Activated CD4-positive, alpha-beta T cell treated with anti-CD3 and anti-CD28 coated beads, Interleukin-2, amount 50 U/mL, for 16 hours (primary cell): ENCODE measurements at places on chromosomes 13 and 19.

GRCh38 chr13:19060311-19061002, 121.2 kb downstream of the TUBA3C start:
- DNase-seq, result no peak

GRCh38 chr13:76730220-76730619, 156.0 kb downstream of the KCTD12 start:
- DNase-seq, result no peak

- no peak for DNase-seq
Observed at GRCh38 chr13:41827507-41828213, 133.2 kb downstream of the VWA8 start.

DNA sequence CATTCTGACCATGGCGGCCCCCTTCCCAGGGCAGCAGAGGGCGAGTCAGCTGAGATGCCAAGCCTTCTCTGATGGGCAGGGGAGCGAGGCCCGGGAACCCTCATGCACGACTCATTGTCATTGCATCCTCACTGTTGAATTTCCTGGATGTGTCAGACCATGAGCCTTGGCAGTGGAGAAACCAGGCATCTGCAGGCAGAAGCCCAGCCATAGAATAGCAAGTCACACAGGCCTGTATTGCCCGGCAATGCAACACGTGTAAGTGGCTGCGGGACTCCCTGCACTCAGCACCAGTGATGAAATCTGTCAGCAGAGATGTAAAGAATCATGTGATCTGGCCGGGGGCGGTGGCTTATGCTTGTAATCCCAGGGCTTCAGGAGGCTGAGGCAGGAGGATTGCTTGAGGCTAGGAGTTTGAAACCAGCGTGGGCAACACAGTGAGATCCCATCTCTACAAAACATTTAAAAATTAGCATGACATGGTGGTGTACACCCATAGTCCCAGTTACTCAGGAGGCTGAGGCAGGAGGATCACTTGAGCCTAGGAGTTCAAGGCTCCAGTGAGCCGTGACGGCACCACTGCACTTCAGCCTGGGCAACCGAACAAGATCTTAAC, 199.7 kb downstream of the KATNAL1 start:
- no peak for DNase-seq

GRCh38 chr19:2015608-2015950, at the start of gene BTBD2:
Gene BTBD2 (minus strand): TSS chr19:2015714. CDS start chr19:2015703, 11 bp downstream.
- DNase-seq, result peak; percentile 67

GRCh38 chr19:12052497-12053169, at the start of gene ZNF878:
Gene ZNF878 (minus strand): TSS chr19:12052961. CDS start chr19:12052801, 160 bp downstream.
- DNase-seq, result peak; percentile 45

- no peak for DNase-seq
Observed at GRCh38 chr13:99378985-99379733, 72.0 kb upstream of the GPR183 start.

DNA sequence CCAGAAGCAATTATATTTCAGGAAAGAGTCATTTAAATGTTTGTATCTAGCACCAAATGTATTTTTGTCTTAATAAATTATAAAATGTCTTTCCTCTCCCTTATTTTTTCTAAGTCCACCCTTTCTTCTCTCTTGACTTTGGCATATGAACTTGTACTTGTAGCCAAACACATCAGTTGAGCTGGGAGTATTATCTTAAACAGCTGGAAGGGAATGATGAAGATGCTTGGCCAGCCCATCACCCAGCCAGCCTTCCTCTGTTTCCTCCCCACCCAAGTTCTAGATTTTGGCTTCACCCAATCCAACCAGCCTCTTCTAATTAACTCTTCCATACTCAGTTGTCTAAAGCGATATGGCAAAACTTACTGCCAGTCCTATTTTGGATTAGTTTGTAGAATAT, 272.5 kb downstream of the ENOX1 start:
- no peak for DNase-seq

GRCh38 chr19:31112158-31112557, 237.1 kb downstream of the TSHZ3 start:
- no peak for DNase-seq

DNA sequence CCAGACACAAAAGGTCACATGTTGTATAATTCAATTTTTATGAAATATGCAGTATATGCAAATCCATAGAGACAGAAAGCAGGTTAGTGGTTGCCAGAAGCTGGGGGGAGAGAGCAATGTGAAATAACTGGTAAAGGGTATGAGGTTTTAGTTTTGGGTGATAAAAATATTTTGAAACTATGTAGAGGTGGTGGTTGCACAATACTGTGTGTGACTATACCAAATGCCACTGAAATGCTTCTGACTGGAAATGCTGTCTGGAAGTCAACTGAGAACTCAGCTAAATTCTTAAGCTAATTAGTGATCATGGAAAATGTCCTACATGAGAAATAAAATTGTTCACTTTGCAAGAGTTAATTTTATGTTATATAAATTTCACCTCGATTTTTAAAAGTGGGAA, 65.3 kb upstream of the RXFP2 start:
- no peak for DNase-seq

DNA sequence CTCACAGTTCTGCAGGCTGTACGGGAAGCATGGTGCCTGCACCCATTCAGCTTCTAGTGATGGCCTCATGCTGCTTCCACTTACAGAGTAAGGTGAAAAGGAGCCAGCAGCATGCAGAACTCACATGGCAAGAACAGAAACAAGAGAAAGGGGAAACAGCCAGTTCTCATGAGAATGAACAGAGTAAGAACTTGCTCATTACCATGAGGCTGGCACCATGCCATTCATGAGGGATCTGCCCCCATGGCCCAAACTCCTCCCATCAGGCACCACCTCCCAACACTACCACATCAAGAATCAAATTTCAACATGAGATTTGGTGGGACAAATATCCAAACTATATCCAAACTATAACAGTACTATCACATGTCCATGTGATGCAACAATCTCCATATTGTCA, 72.1 kb downstream of the KATNAL1 start:
- DNase-seq, result no peak

- DNase-seq, result peak; percentile 41
Observed at GRCh38 chr13:27200413-27201070, 28.9 kb upstream of the USP12 start.

DNA sequence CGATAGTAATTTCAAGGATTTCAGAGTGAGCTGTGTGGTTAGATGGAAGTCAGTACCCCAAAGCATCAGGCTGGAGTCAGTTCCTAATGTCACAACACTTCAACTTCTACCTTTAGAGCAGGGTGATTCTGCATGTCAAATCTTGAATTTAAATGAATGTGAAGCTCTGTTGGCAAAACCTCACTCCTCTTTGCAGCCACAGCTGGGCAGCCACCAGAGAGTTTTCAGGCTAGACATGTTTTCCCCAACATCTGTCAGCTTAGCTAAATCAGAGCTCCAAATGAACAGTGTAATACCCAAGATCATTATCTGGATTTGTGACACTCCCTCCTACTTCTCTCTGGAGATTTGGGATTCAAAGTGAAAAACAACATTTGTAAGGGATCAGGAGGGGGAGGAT, 33.7 kb upstream of the OLFM4 start:
- no peak for DNase-seq

GRCh38 chr13:84413016-84413415, 530.7 kb upstream of the SLITRK1 start:
- DNase-seq, result no peak

- DNase-seq, result no peak
Observed at GRCh38 chr13:95544293-95544692, 8.2 kb upstream of the CLDN10 start.

DNA sequence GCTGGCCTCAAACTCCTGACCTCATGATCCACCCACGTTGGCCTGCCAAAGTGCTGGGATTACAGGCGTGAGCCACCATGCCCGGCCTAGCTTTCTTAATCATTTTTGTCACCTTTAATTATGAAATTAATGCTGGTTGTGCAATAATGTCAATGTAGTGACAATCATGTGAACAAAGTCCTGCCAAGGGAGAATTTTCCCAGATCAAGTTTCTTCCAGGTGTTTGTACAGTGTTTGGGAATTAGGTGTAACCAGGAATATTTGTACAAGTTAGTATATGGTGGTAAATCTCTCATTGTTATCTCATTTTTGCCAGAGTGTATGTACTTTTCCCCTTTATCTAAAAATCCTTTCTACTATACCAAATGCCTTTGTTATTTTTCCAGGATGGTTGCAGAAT, 171.1 kb downstream of the UGGT2 start:
- no peak for DNase-seq

DNA sequence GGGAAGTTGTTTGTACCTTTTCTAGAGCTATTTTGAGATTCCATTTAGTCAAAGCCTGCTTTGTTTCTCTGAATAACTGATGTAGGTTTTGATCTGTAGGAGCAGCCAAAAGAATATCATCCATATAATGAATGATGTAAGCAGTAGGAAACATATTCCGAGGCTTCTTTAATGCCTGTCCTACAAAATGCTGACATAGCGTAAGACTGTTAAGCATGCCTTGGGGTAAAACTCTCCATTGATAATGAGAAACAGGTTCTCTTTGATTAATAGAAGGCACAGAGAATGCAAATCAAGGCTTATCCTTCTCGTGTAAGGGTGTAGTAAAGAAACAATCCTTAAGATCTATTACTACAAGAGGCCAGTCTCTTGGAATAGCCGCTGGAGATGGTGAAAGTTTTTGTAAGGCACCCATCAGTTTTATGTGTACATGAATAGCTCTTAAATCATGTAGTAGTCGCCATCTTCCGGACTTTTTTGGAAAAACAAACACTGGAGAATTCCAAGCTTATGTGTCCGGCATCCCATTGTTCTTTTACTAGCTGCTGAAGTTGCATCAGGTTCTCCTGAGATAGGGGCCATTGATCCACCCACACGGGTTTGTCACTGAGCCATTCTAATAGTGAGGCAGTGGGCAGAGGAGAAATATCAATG, 13.5 kb downstream of the FPR3 start:
- DNase-seq, result no peak

GRCh38 chr13:46536341-46536740, 16.6 kb upstream of the LRCH1 start:
- no peak for DNase-seq

DNA sequence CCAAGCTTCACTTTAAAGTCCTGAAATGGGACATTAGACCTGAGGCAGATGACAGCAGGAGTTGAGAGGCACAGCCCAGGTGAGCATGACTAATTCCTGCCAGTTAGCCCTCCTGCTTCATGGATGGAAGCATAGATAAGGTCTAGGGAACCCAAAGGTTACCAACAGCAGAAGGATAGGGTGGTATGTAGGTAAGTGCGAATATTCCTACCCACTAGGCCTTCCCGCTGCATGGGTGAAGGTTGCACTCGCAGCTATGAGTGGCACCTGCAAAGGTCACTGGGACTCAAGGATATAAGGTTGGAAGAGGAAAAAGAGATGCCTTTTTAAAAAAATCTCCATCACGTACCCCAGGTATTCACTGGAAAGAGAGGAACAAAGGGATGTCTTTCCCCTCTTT, 12.2 kb upstream of the MLLT1 start:
- DNase-seq, result no peak

DNA sequence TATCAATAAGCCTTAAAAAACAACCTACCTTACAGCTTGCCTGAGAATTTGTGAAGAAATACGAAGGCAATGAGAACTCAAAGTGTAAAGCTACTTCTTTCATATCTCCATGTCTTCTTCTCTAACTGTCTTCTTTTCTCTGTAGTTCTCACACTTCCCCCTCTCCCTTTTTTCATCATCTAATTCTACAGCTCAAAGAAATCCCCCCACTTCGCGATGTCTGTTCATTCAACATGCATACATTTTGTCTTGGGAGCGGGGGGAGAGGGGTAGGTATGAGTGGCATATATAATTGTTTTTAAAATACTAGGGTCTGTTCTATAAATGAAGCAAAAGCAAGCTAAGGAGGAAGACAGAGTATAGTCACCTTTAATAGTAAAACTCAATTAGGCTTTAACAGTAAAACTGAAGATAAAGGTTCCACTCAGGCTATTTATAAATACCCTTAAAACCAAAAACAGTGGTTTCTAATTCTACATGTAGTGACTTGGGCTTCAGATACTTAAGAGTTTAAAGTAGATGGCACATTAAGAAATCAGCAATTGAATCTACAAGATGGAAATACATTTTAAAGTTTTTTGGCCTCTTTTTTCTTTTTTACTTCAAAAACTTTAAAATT, 106.9 kb downstream of the KLF12 start:
- no peak for DNase-seq

- peak; percentile 77 for DNase-seq
Observed at GRCh38 chr19:6021878-6022569, 44.1 kb upstream of the RANBP3 start.

GRCh38 chr19:27822336-27822735, 1390.6 kb downstream of the UQCRFS1 start:
- no peak for DNase-seq

DNA sequence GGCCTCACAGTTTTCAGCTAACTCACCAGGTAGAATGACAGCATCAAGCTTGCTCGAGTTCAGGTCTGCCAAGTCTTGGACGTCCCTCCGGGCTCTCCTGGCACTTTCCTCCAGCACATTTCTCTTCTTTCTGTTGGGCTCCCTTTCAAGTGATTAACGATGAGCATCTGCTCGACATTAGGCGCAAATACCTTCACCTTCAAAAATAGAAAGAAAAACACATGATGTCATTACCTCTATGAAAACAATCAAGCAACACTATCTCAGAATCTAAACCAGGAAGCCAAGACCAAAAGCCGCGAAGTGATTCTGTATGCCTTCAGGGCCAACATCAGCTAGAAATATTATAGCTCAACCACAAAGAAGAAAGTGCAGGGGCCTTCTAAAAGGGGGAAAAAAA, 15.4 kb upstream of the CLN5 start:
- no peak for DNase-seq

GRCh38 chr19:29965492-29965891, 23.5 kb downstream of the URI1 start:
- no peak for DNase-seq

- no peak for DNase-seq
Observed at GRCh38 chr13:67829641-67830040, 599.5 kb upstream of the PCDH9 start.

DNA sequence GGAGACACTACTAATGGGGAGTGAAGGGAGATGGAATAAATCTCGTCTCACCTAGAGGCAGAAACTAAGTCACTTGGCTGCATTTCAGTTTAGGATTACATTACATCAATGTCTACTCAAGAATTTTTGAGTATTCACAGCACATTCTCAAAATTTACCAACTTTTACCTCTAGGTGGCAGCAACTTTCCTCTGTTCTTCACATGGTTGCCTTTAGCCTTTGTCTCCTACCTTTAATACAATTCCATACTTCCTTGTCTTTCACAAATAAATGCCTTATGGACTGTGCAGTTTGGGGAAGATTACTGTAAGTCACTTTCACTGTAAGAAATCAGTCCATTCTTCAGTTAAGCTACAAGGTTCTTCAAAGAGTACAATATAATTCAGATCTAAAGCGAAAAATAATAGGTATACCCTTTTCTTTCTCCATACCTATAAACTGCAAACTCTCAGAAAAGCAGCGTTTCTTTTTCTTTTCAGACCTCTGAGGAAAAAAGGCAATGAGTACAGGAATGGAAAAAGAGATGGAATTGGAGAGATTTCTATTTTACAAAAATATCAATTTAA, 379.4 kb downstream of the KLF12 start:
- DNase-seq, result peak; percentile 59

GRCh38 chr13:97386801-97387484, 47.0 kb upstream of the RAP2A start:
- DNase-seq, result peak; percentile 42

GRCh38 chr13:113862931-113863523, 849 bp downstream of the GAS6 start:
- no peak for DNase-seq

GRCh38 chr13:27280009-27280656, 9.5 kb downstream of the RASL11A start:
- DNase-seq, result no peak
